ENCODE measurements at places on chromosomes 6 and 20. TPM values are rescaled to one million over a fixed set of nuclear protein-coding genes. Genes with fewer than 3 reads are reported as not detected.

RCAN2 gene
- 7.4 TPM for polyA plus RNA-seq

OR12D3 gene
- not detected for polyA plus RNA-seq

SIGLEC1 gene
- not detected for polyA plus RNA-seq

LTB gene
- polyA plus RNA-seq: not detected

HLA-DRA gene
- not detected for polyA plus RNA-seq

WFDC13 gene
- polyA plus RNA-seq: not detected

SIRPB1 gene
- polyA plus RNA-seq: 1.1 TPM

TTK gene
- 5.1 TPM for polyA plus RNA-seq

SCUBE3 gene
- polyA plus RNA-seq: 12.3 TPM

TREM1 gene
- 0.20 TPM for polyA plus RNA-seq

SLC16A10 gene
- polyA plus RNA-seq: not detected

CNKSR3 gene
- 5.6 TPM for polyA plus RNA-seq

MKKS gene
- polyA plus RNA-seq: 8.0 TPM

ZNF334 gene
- polyA plus RNA-seq: 1.8 TPM

ITPR3 gene
- polyA plus RNA-seq: 16.6 TPM

Measured in BJ (cell line).